Neural progenitor cell (in vitro differentiated cells): ENCODE measurements at places on chromosomes 12 and 14. TPM values are rescaled to one million over a fixed set of nuclear protein-coding genes. Genes with fewer than 3 reads are reported as not detected.

Gene SERPINA10
- total RNA-seq: not detected in 2 replicates

DNA sequence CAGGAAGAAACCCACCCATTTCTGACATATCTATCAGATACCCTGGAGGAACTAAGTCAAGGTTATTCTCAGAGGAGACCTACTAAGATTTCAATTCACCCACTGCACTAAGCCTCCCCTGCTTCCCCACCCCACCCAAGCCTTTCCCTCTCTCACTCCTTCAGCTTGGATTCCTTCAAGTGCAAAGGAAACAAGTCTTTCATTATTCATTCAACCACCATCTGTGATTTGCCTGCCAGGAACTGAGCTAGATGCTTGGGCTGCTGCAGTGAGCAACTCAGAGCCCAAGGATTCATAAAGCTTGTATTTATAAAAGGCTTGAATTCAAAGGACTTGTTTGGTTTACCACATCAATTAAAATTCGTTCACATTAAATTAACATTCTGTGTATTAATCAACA, 161.3 kb downstream of the GXYLT1 start:
- H3K27ac ChIP-seq: no peak overlapping the region
- no peaks in the 10 kb centered on the region for H3K27me3 ChIP-seq
- no peaks in the 10 kb centered on the region for H3K36me3 ChIP-seq
- DNase-seq: no peak
- H3K4me1 ChIP-seq: no peaks in the 10 kb centered on the region

DNA sequence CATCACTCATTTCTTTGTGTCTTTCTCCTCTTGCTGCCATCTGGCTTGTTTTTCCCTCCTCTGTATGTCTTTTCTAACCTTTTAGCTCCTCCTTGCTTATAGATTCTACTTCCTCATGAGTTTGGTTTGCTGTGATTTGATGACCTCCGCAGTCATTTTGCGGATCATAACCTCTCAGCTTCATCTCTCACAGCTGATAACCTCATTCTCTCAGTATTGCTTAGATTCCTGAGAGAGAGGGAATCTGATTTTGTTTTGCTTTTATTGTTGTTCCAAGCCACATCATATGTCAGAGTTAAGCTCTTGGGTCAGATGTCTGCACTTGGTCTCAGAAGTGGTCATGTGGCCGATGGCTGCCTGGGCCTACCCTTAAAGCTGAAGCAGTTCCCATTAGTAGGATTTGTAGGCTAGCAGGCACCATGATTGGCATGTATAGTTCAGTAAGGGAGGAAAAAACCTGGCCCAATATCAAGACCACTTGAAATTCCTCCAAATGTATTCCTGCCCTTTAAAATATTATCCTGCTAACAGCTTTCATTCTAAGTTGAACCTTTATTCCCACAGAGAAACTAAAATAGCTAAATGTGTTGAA, 13.5 kb downstream of the ZNF664 start:
- DNase-seq: no peak
- H3K4me1 ChIP-seq: peaks cover 18% of the 10 kb centered on the region
- H3K36me3 ChIP-seq: peaks cover 7% of the 10 kb centered on the region
- no peaks in the 10 kb centered on the region for H3K27me3 ChIP-seq
- H3K4me3 ChIP-seq: no peak overlapping the region

Gene STON2
- 25.0 and 31.1 TPM in 2 replicates for total RNA-seq

GRCh38 chr12:109716512-109717389, 3.1 kb downstream of the FAM222A start:
- H3K4me3 ChIP-seq: peak overlapping the region; percentile 14
- H3K36me3 ChIP-seq: no peaks in the 10 kb centered on the region
- H3K27ac ChIP-seq: no peak overlapping the region
- peaks cover 72% of the 10 kb centered on the region for H3K27me3 ChIP-seq

Gene LTB4R
- total RNA-seq: 1.9 and 4.6 TPM in 2 replicates
